GM03348 (cell line): ENCODE measurements at places on chromosomes 16 and 17.

- DNase-seq: peak; percentile 26
Measured at GRCh38 chr16:3401719-3402397, 843 bp downstream of the ZNF174 start.

DNA sequence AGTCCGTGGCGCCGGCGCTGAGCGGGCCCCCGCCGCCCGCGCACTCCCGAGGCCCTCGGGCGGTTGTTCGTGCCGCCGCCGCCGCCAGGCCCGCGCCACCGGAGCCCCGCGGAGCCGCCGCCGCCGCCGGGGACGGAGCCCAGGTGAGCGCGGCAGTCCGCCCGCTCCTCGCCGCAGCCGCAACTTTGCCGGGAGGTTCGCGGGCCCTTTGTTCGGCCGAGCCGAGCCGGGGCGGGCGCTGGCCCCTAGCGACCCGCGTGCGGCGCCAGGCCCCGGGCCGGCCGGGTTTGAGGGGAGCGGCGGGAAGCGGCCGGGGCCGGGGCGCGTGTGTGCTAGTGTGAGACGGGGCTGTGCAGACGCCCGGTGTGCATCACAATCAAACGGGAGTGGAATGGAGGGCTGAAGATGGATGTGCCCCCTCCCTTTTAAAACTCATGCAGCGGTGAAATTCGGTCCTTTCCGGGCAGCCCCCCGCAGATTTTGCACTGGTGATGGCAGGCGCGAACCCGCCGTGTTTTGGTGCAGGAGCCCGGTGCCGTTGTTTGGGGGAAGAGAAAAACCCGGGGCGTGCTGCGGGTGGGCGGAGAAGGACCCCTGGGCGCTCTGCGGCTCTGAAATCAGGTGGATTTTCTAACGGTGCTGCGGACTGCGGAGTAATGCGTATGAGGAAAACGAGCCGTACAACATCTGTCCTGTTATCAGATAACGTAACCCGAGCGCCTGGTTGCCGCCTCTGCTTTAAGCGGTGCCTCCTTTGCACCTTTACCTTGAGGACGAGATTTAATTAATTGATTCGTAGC is 823 bp downstream of the TNRC6C start:
- DNase-seq: peak; percentile 54

GRCh38 chr16:31487720-31488467 is 5.0 kb downstream of the SLC5A2 start:
- DNase-seq: peak; percentile 63

- peak; percentile 97 for DNase-seq
Measured at GRCh38 chr16:84647828-84648594, at the start of gene KLHL36. Gene KLHL36, plus strand, starts transcription at chr16:84648511. Its CDS starts 2,357 bp downstream, at chr16:84650868.

GRCh38 chr16:29009050-29009837 is 24.4 kb downstream of the LAT start:
- no peak for DNase-seq

DNA sequence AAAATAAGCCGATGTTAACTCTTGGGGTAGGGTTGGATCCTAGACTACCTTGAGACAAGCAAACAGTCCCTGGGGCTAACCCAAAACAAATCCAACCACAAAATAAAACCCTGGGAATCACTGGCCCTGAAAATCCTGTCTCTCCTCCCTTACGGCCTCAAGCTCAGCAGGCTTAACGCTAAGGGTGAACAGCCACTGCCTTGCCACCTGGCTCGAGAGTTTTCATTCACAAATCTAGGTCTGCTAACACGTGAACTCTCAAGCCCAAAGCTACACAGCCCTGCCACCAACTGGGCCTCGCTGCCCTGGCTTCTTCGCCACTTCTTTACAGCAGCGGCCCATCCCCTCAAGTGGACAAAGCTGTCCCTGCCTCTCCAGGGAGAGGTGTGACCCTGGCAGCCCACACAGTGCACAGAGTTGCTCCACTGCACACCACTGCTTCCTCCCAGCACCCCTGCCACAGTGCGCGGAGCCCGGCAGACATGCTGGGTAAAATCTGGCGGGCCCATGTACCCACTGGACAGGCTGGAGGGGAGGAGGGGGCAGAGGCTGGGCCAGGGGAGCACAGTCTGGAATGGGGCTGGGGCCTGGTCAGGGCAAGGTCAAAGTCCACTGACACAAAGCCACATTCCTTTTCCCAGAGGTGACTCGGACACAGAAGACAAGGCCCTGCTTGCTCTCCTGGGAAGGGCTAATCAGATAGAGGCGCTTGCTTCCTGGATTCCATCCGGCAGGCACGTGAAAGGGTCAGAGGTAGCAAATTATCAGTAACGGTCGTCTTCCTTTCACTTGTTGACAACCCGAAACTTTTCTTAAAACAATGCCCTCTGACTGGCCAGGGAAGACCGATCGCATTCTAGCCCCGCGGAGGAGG is 996 bp downstream of the PCYT2 start:
- no peak for DNase-seq

DNA sequence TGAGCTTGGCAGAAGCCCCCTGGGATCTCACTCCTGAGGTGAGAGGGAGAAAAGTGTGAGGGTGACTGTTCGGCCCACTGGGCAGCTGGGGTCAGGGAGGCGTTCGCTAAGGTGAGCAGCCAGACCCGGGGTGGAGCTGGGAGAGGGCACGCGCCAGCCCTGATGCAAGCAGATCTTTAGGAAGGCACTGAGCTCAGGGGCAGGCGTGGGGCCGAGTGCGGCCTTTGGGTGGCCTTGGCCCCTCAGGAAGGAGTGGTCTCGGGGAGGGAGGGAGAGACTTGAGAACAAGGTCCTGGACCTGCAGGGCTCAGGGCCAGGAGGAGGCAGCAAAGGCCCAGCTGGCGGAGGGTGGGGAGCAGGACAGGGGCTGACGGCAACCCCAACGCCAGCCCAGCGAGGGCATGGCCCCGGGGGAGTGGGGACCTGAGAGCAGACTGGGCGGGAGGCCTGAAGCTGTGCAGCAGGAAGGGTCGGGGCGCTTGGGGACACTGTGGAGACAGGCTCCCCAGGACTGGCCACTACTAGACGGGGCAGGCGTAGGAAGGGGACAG is 14.5 kb upstream of the WDR45B start:
- DNase-seq: no peak

- DNase-seq: no peak
Measured at GRCh38 chr16:31286421-31287032, 26.8 kb downstream of the ITGAM start.

GRCh38 chr17:65345261-65346005 is 208.3 kb downstream of the RGS9 start:
- no peak for DNase-seq

- DNase-seq: no peak
Measured at GRCh38 chr16:3112881-3113574, 642 bp downstream of the ZNF205 start.

DNA sequence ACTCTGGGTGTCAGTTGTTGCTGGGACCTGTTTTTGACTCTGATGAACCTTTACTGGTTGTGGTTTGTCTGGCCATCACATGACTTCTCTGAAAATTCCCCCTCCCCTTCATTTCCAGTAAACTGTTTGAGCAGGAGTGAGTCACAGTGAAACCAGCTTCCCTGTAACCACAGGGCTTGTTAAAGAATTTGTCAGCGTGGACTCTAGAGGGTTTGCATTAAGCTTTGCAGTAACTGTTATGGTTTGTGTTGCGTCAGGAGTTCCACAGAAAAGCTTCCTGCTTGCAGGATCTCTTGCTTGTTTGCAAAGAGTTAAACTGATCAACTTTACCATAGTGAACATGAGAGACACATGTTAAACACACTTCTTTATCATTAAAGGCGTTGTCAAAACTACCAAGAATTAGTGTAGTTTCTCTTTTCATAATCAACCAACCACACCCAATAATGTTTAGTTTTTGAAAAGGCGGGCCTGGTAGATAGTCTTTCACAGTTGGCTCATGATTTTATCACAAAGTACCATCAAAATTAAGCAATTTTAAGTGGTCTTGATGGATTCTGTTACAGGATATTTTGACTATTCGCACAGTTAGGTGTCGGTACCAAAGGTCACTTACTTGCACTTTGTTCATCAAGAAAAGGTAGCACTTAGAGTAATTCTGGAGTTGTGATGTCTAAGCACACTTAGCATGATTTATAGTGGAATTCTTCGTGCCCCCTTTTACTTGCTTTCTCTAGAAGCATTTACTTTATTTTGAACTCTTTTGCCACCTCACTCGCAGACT is 79.3 kb downstream of the VMP1 start:
- peak; percentile 84 for DNase-seq

DNA sequence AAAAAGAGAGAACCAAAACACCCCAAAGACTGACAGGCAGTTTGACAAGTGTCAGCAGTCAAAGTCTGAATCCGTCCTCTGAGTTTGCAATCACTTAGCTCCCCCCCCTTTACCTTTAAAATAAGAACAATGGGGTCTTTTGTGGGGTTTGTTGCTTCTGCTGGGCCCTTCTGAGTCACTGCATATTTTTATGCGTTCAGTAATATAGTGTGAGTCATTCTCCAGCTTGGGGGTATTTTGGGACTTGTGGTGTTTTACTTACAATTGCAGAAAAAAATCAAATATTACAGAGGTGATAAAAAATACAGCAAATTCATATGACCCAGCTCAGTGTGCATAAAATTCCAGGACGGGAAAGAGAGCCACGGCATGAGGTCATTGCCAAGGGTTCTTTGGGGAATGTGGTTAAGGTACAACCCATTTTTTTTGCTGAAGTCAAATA is 120.1 kb downstream of the CYLD start:
- DNase-seq: no peak

DNA sequence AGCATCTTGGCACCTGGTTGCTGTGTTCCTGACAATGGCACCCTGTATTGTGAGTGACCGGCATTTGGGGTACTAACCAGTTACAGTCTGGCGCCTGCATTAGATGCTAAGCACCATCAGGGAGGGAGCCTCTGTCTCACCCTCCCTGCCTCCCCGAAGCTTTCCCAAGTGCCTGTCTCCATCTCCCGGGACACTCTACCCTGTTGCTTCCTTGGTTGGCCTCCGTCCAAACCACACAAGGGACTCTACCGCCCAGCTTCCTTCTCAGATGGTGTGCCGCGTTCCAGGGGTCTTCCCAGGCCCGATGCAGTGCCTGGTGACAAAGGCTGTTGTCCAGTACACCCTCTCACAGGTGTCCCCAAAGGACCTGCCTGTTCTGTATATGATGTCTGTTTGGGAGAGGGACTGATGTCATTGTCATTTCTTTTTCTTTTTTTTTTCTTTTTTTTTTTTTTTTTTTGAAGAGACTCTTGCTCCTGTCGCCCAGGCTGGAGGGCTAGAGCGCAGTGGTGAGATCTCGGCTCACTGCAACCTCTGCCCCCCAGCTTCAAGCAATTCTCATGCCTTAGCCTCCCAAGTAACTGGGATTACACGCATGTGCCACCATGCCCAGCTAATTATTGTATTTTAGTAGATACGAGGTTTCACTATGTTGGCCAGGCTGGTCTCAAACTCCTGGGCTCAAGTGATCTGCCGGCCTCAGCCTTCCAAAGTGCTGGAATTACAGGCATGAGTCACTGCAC is 6.7 kb downstream of the SNN start:
- DNase-seq: no peak

DNA sequence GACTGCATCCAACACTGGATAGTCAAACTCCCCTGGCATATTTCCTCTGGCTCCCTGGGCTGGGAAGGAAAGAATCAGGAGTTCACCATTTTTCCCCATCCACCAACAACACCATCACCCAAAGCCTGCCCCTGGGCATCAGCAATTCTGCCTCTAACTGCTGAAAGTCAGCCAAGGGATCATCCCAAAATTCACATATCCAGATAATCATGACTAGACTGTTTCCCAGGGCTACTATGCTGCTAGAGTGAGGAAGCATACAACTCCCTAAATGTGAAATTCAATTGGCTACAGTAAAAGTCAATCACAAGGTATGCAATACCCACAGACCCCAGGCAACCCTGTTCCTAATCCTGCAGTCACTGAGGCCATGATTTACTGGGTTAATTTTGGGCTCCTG is 230.6 kb downstream of the C16orf95 start:
- no peak for DNase-seq

DNA sequence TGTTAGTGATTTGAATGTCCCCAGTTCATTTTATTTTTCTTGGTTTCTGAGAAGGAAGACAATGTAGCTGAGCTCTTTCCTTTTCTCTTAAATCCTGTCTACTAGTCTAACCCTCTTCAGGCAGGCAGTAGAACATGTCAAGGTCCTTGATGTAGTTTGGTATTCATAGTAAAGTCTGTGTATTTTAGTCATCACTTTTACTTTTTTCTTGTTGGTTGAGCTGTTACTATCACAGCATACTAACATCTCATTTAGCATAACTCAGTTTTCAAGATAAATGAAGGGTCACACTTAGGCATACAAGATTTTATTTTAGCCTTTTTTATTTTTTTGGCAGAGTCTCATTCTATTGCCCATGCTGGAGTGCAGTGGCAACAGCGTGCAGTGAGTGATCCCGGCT is 70.5 kb downstream of the KPNA2 start:
- DNase-seq: no peak

- no peak for DNase-seq
Measured at GRCh38 chr16:50709061-50709684, 15.8 kb downstream of the NOD2 start.

- no peak for DNase-seq
Measured at GRCh38 chr16:87960852-87961251, 9.6 kb downstream of the BANP start.

- peak; percentile 5 for DNase-seq
Measured at GRCh38 chr17:51860954-51861561, 297.5 kb downstream of the CA10 start.

- no peak for DNase-seq
Measured at GRCh38 chr16:2226245-2226793, 2.9 kb downstream of the E4F1 start.

DNA sequence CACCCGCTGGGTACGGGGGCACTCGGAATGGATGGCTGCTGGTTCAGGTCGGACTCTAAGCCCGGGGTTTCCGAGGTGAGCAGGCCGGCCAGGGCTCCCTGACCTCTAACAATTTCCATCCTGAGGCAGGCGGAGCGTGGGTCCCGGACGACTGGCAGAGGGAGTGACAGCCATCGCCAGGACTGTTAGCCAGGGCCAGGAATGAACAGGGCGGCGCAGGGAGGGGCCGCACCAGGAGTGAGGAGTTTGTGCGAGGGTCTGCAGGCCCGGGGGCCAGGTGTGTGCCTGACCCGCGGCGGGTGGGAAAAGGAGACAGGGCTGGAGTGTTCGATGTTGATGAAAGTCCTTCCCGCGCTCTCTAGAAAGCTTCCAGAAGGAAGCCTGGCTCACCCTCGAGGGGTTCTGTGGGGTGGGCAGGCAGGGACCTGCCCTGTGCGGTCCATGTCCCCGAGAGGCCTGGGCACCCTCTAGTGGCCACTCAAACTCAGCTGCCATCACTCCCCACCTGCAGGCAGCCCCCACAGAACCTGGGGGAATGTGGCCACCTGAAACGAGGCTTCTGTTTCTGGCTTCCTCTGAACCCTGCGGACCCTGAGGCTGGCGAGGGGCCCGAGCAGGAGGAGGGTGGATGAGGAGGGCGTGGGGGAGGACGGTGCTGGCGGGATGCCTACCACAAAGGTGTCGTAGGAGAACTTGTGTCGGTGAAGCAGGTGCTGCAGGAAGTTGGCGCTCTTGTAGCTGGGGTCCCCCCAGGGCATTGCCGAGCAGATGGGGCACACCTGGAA is 8.2 kb downstream of the RNF166 start:
- no peak for DNase-seq

GRCh38 chr16:13042291-13042685 is 140.9 kb downstream of the SHISA9 start:
- DNase-seq: no peak

DNA sequence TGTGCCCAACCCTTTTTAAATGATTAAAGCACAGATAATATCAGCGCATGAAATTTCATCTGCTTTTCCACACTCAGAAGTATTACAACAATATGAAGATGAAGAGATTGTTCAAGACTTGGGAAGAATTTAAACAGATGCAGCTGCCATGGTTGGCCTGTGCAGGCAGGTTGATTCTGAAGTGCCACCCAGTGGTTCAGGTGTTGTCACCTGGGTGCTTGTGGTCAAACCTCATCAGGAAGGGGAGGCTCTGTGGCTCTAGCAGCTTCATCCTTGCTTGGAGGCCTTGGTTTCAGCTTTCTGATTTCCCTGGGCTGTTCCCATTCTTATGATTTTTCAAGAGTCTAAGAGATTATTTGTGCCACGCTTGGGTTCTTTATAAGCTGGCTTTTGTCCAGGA is 22.2 kb upstream of the CLEC18C start:
- no peak for DNase-seq
